ENCODE measurements at places on chromosomes 5 and 9.

DNA sequence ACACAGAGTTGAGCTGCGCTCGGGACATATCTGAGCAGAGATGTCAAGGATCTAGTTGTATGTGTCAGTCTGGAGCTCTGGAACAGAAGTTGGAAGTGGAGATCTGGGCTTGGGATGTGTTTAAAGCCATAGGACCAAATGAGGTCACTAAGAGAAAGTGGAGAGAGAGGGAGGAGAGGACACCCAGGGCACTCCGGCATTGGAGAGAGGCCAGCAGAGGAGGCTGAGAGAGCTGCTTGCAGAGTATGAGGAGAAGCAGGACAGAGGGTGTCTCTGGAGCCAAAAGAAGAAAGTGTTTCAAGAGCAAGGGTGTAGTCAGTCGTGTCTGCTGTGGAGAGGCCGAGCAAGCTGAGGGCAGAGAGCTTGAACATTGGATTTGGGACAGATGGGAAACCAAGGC is 34.7 kb downstream of the ARHGEF37 start:
- no peak for DNase-seq

- no peak for DNase-seq
Observed at GRCh38 chr5:98913911-98914310, 14.9 kb downstream of the CHD1 start.

GRCh38 chr5:58348996-58349728 is 110.7 kb downstream of the PLK2 start:
- no peak for DNase-seq

GRCh38 chr9:137953683-137954438 is 76.3 kb downstream of the CACNA1B start:
- no peak for DNase-seq

GRCh38 chr9:88749420-88749819 is 214.4 kb downstream of the NXNL2 start:
- no peak for DNase-seq

- DNase-seq: no peak
Observed at GRCh38 chr5:31407921-31408693, 123.8 kb downstream of the DROSHA start.

DNA sequence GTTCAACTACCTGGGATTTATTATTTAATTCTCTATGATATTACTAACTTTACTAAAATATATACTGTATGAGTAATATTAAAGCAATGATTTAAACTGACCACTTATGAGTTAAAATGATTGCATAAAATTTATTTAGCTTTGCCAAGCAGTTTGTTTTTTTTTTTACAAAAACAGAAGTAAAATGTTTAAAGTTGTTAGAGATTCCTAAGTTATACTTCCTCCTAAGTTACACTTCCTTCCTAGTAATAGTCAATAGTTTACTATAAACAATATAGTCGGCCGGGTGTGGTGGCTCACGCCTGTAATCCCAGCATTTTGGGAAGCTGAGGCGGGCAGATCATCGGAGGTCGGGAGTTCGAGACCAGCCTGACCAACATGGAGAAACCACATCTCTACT is 23.7 kb upstream of the LRRC19 start:
- DNase-seq: no peak

DNA sequence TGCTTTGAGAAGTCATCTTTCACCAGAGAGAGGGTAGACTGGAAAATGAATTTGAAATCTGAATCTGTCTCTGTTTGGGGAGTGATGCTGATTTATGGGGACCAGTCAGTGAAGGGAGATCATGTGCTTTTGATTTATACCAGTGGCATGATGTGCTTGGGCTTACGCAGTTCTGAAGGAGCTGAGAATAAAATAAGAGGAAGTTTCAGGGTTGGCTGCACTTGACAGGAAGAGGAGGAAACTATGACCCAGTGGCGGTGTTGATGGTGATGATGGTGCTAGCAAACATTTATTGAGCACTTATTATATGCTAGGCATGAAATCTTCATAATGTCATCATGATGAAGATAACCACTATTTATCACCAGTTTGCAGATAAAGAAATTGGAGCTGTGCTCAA is 136.4 kb upstream of the GLRA1 start:
- no peak for DNase-seq

GRCh38 chr9:104256031-104256695 is 162.1 kb downstream of the SMC2 start:
- no peak for DNase-seq

DNA sequence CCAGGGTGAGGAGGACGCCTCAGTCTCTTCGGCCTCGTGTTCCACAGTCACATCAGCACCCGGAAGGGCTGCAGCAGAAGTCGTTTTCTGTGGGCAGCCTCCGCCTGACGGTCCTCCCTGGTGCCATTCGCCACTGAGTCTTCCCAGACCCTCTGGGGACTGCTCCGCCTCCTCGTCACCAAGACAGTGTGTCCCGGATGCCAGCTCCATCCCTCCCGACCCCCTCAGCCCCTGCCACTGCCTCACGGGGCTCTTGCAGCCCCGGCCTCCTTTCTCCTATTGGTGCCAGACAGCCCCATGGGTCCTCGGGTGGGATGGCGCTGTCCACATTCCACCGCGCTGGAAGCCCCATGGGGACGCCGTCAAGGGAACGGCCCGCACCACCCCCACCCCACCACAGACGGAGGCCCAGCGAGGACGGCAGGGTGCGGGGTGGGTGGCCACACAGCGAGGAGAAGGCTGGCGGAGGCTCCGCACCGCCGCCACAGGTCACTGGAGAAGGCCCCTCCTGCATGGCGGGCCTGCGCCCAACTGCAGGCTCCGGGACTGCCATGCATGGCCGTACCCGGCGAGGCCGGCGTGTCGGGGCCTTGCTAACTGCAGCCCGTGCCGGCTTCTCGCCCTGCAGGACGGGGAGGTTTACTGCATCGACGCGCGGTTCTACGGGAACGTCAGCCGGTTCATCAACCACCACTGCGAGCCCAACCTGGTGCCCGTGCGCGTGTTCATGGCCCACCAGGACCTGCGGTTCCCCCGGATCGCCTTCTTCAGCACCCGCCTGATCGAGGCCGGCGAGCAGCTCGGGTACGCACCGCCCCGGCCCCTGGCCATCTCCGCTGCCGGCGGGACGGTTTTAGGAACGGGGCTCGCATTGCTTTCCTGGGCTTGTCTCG is 43.6 kb upstream of the CACNA1B start:
- DNase-seq: no peak

- DNase-seq: no peak
Observed at GRCh38 chr5:143182106-143182505, 221.4 kb downstream of the NR3C1 start.

GRCh38 chr5:118354797-118355196 is 633.5 kb downstream of the DTWD2 start:
- DNase-seq: no peak

GRCh38 chr9:106076711-106077110 is 382.4 kb downstream of the TMEM38B start:
- DNase-seq: no peak

GRCh38 chr9:89213396-89213880 is 34.8 kb upstream of the SHC3 start:
- DNase-seq: no peak

DNA sequence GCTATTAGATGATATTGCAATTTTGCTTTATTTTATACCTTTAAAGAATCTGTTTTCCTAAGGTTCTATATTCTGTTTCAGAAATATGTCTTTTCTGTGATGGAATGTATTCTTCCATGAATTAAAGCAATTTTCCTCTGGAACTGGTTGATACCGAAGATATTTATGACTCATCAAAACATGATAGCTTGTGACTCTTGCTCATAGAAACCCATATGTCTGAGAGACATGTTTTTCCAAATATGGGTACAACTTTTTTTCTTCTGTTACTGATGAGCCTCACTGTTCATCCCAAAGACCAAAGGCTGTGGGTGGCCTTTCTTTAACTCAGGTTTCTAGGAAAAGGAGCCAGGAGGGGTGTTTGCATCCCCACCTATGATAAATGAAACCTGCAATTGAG is 126.1 kb upstream of the PAPPA start:
- no peak for DNase-seq

GRCh38 chr9:81874931-81875330 is 53.3 kb upstream of the SPATA31D4 start:
- DNase-seq: no peak

GRCh38 chr9:131048820-131049219 is 39.8 kb downstream of the LAMC3 start:
- DNase-seq: no peak

DNA sequence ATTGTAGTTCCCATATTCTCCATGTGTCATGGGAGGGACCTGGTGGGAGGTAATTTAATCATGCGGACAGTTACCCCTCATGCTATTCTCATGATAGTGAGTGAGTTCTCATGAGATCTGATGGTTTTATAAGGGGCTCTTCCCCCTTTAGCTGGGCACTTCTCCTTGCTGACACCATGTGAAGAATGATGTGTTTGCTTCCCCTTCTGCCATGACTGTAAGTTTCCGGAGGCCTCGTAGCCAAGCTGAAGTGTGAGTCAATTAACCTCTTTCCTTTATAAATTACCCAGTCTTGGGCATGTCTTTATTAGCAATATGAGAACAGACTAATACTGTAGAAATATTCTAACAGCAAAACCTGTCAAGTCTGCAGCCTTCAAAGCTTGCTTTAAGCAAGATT is 293.2 kb downstream of the CTNND2 start:
- DNase-seq: no peak

DNA sequence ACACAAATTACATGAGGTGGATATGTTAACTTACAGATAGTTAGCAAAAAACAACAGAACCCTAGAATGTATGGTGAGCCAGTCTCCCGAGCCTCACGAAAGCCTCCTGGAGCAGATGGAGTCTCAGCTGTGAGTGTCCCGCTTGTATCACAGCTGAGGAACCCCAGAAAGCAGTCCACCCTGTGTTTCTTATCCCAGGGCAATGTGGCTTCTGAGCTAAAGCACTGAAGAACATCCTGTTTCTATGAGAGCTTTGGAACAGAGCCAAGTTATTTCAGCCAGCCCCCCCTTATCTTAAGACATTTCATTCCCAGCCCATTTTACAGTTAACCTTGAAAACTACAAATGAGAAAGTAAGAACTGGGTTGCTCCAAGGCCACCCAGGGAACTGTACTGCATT is 1220.9 kb upstream of the CDH6 start:
- no peak for DNase-seq

DNA sequence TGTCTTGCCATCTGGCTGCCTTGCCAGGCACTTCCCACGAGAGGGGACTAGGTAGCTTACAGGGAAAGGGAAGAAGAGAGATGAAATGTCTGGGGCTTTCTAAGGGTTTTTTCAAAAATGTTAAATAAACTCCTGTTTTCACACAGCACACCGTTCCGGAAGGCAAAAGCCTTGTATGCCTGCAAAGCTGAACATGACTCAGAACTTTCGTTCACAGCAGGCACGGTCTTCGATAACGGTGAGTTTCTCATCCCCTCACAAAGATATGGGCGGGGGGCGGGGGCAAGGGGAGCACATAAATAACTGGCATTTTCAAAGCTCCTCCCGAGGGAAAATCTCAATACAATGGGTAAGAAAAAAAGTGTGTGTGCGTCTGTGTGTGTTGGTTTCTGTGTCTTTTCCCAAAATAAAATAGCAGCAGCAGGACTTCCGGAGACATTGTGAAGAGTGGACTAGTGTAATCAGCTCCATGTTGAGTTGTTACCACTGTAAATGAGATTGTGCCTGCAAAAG is 189.6 kb downstream of the NR3C1 start:
- DNase-seq: no peak

DNA sequence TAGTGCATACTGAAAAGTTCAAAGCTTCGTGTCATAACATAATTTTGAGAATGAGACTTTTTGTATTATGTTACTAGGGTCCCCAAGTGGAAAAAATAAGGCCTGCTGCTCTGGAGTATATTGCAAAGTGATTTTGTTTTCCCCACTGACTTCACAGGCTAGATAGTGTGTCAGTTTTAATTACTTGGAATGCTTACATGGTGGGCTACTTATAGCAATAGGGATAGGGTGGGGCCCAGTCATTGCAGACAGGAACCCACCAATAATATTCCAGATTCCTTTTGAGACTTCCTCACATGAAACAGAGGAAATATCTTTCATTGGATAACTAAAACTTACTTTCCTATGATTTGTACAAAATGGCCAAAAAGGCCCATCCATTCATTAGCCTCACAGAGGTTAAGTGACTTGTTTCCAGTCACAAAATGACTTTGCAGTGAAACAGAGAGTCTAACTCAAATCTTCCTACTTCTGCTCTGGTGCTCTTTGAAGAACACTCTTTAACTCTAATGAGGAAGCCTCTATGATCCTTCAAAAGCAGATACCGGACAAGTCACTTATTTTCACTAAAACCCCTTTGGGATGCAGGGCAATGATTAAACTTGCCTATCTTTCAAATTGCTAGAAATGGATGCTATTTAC is 16.2 kb upstream of the MEF2C start:
- DNase-seq: no peak

DNA sequence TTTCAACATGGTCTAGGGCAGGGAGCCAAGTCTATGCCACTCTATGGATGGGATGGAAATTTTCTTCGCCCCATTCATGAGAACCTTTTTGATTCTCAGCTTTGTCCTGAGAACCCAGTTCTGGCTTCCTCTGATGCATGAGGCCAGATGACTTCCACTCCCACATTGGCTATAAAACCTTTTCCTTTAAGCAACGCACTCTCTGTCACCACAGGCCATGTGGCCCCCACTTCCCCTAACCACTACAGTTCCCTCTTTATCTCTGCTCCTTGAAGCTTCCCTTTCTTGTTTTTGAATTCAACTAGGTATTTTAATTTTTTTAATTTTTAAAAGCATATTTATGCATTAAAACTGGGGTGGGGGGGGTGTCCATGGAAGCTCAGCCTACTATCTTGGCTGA is 401.3 kb downstream of the ENC1 start:
- DNase-seq: no peak

DNA sequence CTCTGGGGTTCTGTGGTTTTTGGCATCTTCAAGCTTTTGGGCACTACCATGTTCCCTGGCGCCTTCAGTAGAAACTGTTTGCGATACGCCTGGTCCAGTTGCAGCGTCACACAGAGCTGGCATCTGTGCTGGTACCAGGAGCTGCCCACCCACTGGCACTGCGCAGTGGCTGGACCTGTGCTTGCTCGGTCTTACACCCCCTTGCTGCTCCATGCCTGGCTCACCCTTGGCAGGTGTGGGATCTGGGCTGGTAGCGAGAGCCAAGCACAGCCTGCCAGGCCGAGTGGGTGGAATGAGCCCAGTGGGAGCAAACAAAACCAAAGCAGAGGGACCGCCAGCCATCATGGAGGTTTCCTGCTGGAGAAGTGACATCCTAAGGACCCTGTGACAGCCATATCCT is 170.2 kb upstream of the IRX2 start:
- no peak for DNase-seq

- no peak for DNase-seq
Observed at GRCh38 chr5:126920291-126920690, 110.1 kb downstream of the MARCHF3 start.

GRCh38 chr5:157870837-157871834 is 12.2 kb upstream of the CLINT1 start:
- no peak for DNase-seq
